Skeletal muscle tissue (tissue), 5 donors: ENCODE measurements at places on chromosomes 2 and 18. TPM values are rescaled to one million over a fixed set of nuclear protein-coding genes. Genes with fewer than 3 reads are reported as not detected.

INHBB gene
- 1.0 TPM for total RNA-seq

ATP8B1 gene
- 4.7 TPM for total RNA-seq

PFN4 gene
- total RNA-seq: not detected

OTOS gene
- not detected for total RNA-seq

IL1RL1 gene
- total RNA-seq: 1.0 TPM

LIMS4 gene
- total RNA-seq: 1.0 TPM

SEPTIN10 gene
- total RNA-seq: 109 TPM

GALR1 gene
- not detected for total RNA-seq

CENPA gene
- 2.6 TPM for total RNA-seq

CD8B gene
- total RNA-seq: 1.0 TPM

ZNF804A gene
- under 0.01 TPM for total RNA-seq

NGEF gene
- 2.6 TPM for total RNA-seq

MRO gene
- total RNA-seq: 3.1 TPM

XDH gene
- not detected for total RNA-seq

NEB gene
- total RNA-seq: 833 TPM

NCOA1 gene
- 150 TPM for total RNA-seq

CREG2 gene
- 1.6 TPM for total RNA-seq

TUBB8B gene
- not detected for total RNA-seq

CRYGD gene
- not detected for total RNA-seq

BUB1 gene
- 7.8 TPM for total RNA-seq

GPR35 gene
- 1.0 TPM for total RNA-seq

SLC9A4 gene
- not detected for total RNA-seq

HNRNPA3 gene
- total RNA-seq: 49.1 TPM

RAD51AP2 gene
- not detected for total RNA-seq

SPIRE1 gene
- 15.1 TPM for total RNA-seq

FOXI3 gene
- not detected for total RNA-seq

ADD2 gene
- 2.6 TPM for total RNA-seq

MAB21L4 gene
- total RNA-seq: not detected

SP140L gene
- total RNA-seq: 3.7 TPM

TUBA4B gene
- total RNA-seq: not detected
